ENCODE measurements at places on chromosomes 11 and 22.

DNA sequence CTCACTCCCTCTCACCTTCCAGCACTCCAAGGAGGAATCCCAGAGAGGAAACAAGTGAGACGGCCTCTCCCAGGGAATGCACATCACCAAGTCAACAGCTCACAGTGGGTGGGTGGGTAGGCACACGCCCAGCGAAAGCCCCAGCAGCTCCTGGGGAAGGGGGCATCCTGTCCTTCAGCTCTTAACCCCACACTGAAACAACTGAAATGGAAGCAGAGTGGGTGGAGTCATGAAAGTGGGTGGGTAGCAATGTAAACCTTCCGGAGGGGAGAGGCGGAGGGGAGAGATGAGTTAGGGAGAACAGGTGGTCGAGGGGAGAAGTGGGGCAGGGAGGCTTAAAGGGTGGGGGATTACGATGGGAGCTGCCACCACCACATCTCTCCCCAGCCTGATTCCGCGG lies 5.4 kb downstream of the MCHR1 start:
- no peak for DNase-seq

- no peak for DNase-seq
These were observed 1.6 kb downstream of the CCND1 start for GRCh38 chr11:69642549-69642912.

DNA sequence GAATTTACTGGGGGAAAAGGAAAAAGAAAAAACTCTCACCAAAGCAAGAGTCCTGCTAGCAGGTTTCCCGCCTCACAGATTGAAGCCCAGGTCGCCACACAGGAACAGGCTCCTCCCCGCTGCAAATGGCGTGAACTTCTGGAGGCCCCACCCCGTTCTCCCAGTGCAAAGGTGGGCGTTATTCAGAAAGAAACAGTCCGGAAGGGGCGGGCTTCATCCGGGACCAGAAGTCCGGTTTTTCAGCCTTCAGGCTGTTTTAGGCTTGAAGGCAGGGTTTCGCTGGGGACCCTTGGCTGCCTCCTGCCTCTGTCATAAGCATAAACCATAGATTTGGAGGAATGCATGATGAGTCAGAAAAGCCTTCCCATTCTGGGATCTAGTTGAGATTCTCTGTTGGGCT lies 148.3 kb upstream of the POU2AF2 start:
- DNase-seq, result peak; percentile 17

- peak; percentile 94 for DNase-seq
These were observed at the start of gene PHRF1 for GRCh38 chr11:575996-576768. Gene PHRF1, plus strand, starts transcription at chr11:576470. Its CDS starts 5,043 bp downstream, at chr11:581513.

- DNase-seq, result peak; percentile 91
These were observed 67.7 kb upstream of the SORL1-AS1 start for GRCh38 chr11:121520243-121521144.

DNA sequence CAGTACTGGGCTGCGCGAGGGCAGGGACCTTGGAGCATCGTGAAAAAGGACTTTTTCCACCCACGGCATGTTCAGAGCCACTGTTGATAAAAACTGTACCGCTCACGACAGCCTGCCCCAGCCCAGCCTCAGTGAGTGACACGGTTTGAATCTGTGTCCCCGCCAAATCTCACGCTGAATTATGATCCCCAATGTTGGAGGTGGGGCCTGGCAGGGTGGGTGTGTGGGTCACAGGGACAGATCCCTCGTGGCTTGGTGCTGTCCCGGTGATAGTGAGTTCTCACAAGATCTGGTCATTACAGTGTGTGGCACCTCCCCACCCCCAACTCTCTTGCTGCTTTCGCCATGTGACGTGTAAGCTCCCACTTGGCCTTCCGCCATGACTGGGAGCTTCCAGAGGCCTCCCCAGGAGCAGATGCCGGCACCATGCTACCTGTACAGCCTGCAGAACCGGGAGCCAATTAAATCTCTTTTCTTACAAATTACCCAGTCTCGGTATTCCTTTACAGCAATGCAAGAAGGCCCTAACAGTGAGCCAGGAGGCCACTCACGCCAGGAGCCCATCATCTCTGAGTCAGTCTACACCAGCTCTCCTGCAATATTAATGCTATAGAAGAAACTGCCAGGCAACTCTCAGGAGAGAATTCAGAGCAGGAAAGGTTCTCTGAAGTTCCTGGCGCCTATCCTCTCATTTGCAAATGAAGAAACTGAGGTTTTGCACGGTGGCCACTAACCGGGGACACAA lies 1.3 kb downstream of the TOLLIP start:
- DNase-seq, result peak; percentile 33

GRCh38 chr11:19673924-19674729 lies 38.5 kb upstream of the NAV2 start:
- DNase-seq, result peak; percentile 55

GRCh38 chr11:67195971-67196456 lies 70.3 kb upstream of the GRK2 start:
- peak; percentile 92 for DNase-seq

DNA sequence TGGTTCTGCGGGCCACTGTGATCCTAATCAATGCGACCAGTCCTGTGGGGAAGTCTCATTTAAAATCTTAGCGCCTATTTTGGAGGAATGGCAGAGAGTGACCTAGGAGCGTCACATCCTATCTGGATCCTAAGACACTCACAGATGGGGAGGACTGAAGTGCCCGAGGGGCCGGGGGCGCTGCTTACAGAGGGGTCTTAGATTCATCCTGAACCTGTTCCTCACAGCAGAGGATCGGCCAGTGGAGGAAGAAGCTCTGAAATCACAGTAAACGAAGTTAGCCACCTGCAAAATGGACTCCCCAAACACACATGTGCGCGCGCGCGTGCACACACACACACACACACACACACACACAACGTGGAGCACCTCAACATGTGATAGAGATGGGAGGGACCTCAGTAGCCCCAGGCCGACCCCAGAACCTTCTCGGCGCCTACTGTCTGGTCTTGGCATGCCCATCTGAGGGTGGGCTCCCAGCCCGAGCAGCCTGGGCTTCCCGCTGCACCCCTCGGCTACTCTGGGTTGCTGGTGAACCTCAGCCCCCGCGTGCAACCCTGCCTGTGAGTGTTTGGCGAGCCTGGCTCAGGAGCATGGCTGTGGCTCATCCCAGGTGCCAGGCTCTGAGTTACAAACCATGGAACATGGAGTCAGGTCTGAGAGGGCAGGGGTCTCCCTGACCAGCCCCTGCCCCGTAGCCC lies 613.3 kb downstream of the TBC1D22A start:
- DNase-seq, result no peak

GRCh38 chr11:74646215-74646614 lies 53.8 kb downstream of the POLD3 start:
- DNase-seq, result no peak

- DNase-seq, result no peak
These were observed 23.9 kb upstream of the EED start for GRCh38 chr11:86220653-86221052.

- DNase-seq, result peak; percentile 86
These were observed 46.1 kb upstream of the OR4B1 start for GRCh38 chr11:48170241-48171233.

All from AG10803 (cell line).